M059J (cell line): ENCODE measurements at places on chromosomes 5 and 9. TPM values are rescaled to one million over a fixed set of nuclear protein-coding genes. Genes with fewer than 3 reads are reported as not detected.

The SLC36A1 gene
- total RNA-seq: 4.5 and 4.9 TPM in 2 replicates

The GCNT4 gene
- 0.79 and 1.2 TPM in 2 replicates for total RNA-seq

The IGIP gene
- 1.6 and 1.8 TPM in 2 replicates for total RNA-seq

The MAMDC4 gene
- total RNA-seq: 0.44 TPM in 1 of 2 replicates, not detected in the other

The EIF4EBP3 gene
- total RNA-seq: not detected in 2 replicates

The ST6GALNAC6 gene
- total RNA-seq: 15.9 and 29.4 TPM in 2 replicates

The GAS1 gene
- total RNA-seq: 5.9 and 8.9 TPM in 2 replicates

The ROPN1L gene
- total RNA-seq: 0.30 and 3.0 TPM in 2 replicates

The PCDHA7 gene
- 0.02 TPM in 1 of 2 replicates, not detected in the other for total RNA-seq

The SLC6A19 gene
- total RNA-seq: not detected in 2 replicates

The TMEM174 gene
- total RNA-seq: not detected in 2 replicates

The IL13 gene
- not detected in 2 replicates for total RNA-seq

The HINT2 gene
- total RNA-seq: 53.5 and 92.9 TPM in 2 replicates

The C5orf58 gene
- total RNA-seq: not detected in 2 replicates

The PKD2L2 gene
- 0.17 TPM in 1 of 2 replicates, not detected in the other for total RNA-seq

The KIF27 gene
- total RNA-seq: 2.3 and 2.5 TPM in 2 replicates

The SLC36A2 gene
- total RNA-seq: not detected in 2 replicates

The ACOT12 gene
- not detected in 2 replicates for total RNA-seq

The GLDC gene
- total RNA-seq: 0.39 and 1.1 TPM in 2 replicates

The TRIP13 gene
- total RNA-seq: 44.5 and 62.9 TPM in 2 replicates

The STC2 gene
- total RNA-seq: 311 and 328 TPM in 2 replicates

The STK32A gene
- total RNA-seq: 0.07 and 0.22 TPM in 2 replicates

The SMIM15 gene
- 53.9 and 65.1 TPM in 2 replicates for total RNA-seq
